Stimulated activated CD4-positive, alpha-beta T cell treated with anti-CD3 and anti-CD28 coated beads, TNF-alpha, amount 100 ng/mL, for 48 hours (primary cell): ENCODE measurements at places on chromosomes 13 and 19.

DNA sequence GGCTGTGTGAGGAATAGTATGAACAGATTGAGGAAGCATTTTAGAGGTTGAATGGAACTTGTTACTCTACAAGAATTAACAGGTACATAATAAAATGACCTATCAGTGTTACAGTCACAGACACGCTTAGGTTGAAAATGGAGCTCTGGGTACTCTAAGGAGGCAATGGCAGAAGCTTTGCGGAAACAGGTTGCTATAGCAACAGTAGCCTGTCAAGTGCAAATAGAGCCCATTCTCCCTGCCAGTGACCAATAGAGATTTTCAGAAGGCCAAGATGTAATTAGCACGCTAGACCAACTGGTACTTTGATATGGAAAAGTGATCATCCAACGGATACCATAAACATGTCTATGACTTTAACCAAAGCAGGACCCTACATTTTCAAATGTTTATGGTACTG lies 148.5 kb upstream of the FREM2 start:
- DNase-seq: no peak

GRCh38 chr13:113083402-113084061 lies 22.1 kb upstream of the F7 start:
- DNase-seq: no peak

DNA sequence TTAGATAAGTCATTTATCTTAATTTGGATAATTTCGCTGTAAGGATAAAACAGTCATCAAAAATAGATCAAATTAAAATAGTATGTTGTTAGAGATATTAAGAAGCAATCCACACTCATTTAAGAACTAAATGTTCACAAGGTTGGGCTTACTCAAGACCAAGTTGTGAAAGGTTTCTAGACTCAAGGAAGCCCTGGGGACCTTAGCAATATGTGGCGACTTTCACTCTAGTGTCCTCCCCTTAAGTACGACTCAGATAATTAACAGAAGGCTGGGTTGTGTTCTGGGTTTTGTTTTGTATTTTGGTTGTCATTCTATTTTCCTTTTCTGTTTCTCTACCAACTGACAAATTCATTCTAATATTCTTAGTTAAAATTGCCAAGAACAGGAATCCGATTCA lies 1008.0 kb downstream of the PCDH9 start:
- no peak for DNase-seq

DNA sequence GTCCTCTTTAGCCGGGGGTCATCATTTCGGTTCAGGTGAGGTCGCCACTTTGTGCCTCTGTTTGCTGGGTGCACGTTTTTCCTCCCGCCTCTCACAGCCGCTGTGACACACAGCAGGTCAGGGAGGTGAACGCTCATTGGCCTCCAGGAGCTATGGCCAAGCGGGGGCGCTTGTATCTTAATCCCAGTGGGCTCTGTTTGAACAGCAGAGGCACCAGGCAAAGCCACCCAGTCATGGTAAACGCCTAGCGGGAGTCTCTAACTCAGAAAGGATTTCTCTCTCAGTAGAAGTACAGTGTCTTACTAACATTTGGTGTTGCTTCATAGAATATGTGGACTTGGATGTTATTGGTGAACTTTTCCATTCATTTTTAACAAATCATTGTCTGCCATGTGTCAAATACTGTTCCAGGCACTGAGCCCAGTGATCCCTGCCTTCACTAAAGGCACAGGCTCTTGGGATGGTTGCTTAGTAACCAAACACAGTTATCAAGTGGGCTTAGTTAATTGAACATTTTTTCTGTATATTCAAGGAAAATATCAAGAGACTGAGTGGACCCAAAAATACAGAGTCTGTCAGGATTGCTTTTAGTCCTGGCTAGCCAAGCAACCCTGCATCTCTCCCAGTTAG lies 186.7 kb downstream of the STK24 start:
- DNase-seq: no peak

DNA sequence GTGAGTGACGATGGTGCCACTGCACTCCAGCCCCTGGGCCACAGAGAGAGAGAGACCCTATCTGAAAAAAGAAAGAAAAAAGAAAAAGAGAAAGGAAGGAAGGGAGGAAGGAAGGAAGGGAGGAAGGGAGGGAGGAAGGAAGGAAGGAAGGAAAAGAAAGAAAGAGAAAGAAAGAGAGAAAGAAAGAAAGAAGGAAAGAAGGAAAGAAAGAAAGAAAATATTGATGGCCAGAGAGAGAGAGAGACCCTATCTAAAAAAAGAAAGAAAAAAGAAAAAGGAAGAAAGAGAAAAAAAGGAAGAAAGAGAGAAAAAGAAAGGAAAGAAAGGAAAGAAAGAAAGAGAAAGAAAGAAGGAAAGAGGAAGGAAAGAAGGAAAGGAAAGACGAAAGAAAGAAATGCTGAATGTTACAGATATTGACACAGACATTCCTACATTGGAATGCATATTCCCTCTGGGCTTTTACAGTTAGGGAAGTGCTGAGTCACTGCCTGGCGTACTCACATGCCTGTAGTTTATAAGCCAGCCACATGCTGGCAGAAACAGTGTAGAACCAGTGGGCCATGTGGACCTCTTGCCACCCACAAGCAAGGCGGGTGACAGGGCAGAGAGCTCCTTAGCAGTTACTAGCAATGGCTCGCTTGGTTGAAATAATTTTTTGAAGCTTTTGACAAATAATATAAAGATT lies 34.6 kb upstream of the SLC46A3 start:
- DNase-seq: no peak

- no peak for DNase-seq
These were observed 32.1 kb upstream of the FARP1 start for GRCh38 chr13:98110749-98111148.

GRCh38 chr13:113483504-113484293 lies 6.8 kb downstream of the DCUN1D2 start:
- DNase-seq: no peak

DNA sequence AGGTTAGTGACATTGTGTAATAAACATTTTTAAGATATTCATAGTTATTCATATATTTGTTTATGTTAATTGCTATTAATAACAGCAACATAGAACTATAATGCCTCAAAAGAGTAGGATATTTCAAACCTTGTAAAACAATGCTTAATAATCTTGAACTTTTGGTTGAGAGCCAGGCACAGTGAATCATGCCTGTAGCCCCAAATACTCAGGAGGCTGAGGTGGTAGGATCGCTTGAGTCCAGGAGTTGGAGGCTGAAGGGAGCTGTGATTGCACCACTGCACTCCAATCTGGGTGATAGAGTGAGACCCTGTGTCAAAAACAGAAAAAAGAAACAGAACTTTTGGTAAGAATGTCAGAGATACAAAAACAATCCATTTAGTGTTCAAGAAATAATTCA lies 213.9 kb upstream of the SLITRK1 start:
- no peak for DNase-seq

- no peak for DNase-seq
These were observed 88.4 kb upstream of the ZNF492 start for GRCh38 chr19:22545751-22546150.

GRCh38 chr13:39895254-39895653 lies 239.8 kb downstream of the COG6 start:
- no peak for DNase-seq

DNA sequence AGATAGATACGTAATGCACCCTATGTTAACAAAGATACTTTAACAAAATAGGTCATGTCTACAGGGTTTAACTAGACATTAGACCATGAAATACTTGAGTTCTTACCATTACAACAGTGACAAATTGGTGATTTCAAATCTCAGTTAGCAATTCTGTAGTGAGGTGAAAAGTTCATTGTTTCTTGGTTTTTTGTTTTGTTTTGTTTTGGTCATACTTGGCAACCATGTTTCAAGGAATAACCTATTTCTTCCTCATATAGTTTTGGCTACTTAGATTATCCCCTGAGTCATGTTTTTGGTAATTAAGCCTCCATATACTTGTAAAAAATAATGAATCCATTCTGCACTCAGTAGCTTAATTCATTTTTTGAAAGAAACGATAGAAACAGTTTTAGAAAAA lies 1200.4 kb downstream of the DIAPH3 start:
- no peak for DNase-seq

GRCh38 chr13:60268203-60268555 lies 104.5 kb upstream of the DIAPH3 start:
- DNase-seq: no peak

GRCh38 chr13:46232281-46232680 lies 20.6 kb downstream of the LRRC63 start:
- DNase-seq: no peak

- no peak for DNase-seq
These were observed 45.0 kb downstream of the LACC1 start for GRCh38 chr13:43924549-43925245.

DNA sequence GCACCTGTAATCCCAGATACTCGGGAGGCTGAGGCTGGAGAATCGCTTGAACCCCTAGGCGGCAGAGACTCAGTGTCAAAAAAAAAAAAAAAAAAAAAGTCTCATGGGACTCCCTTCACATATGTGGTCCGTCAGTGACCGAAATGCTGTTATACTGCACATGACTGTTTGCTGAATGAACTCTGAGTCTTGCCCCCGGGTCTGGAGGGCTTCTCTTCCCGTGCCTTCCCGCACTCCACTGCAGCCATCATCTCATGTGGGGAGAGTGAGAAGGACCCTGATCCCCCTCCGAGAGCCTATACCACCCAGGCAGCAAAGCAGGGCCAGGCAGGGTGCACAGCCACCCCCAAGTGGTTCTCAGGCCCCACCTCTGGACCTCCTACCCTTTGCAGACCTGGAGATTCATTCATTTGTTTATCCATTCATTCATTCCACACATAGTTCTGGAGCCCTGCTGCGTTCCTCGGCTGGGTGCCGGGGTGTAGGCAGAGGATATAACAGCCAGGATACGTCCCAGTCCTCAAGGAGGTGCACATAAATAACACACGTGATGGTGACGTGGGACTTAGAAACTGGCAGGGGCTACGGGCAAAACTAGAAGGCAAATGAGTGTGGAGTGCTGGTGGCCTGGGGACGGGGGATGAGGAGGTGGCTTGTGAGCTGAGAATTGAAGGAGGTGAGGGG lies 14.2 kb downstream of the NDUFA11 start:
- no peak for DNase-seq

DNA sequence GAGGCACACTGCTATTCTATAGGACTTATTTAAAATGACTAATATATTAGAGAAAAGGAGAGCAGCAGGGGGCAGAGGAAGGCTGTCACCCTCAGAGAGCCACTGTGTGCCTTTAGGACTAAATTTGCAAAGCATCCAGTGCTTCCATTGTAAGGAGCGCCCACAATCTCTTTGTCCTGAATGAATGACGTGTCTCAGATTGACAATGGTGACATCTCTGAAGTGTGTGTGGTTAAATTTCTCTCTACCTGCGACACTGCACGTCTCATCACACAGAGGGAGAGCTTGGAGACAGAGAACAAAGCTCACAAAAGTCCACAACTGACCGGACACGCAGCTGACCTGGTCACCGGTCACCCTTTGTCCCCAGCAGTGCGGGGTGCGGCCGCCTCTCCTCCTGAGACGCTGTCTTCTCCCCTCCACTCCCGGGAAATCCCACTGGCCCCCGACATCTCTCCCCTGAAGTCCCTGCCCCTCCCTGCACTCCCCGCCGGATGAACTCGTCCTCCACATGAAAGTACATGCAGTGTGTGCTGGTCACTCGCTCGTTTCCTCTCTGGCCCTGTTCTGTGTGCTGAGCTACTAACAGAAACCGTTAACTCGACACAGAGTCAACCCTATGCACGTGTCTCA lies 107.2 kb downstream of the RAB20 start:
- DNase-seq: no peak

GRCh38 chr19:14061081-14061749 lies 661 bp downstream of the PALM3 start:
- no peak for DNase-seq

DNA sequence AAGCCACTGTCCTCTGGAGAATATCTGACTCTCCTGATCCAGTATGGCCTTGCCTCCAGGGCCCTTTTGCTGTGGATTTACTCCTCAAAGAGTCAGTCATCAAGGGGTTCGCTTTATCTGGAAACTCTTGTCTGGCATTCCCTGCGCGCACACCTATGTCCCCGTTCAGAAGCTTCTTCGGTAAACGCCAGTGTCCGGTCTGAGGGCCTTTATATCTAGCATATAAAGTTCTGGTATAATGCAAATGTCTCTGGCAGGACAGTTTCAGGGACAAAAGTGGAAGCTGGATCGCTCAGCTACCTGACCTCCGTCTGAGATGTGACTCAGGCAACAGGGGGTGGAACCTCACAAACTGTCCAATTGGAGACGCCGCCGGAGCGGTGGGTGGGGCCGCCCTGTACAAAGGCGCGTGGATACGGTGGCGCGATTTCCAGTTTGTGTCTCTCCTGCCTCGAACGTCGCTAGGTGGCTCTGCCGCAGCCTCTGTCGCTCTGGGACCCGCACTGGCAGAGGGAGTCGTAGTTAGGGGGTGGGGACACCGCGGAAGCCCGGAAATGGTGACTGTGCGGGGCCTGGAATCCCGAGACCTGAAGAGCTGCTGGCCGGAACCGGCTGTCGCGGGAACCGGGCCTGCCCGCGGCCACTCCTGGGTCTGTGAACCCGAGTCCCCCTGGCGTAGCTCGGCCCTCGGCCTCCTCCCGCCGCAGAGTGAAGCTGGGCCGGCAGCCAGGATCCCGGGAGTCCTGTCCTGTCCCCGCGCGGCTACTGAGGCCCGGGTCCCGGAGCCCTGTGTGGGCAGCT lies 10.6 kb upstream of the ZNF709 start:
- peak; percentile 95 for DNase-seq

GRCh38 chr13:90015565-90016507 lies 1331.7 kb upstream of the MIR17HG start:
- no peak for DNase-seq

DNA sequence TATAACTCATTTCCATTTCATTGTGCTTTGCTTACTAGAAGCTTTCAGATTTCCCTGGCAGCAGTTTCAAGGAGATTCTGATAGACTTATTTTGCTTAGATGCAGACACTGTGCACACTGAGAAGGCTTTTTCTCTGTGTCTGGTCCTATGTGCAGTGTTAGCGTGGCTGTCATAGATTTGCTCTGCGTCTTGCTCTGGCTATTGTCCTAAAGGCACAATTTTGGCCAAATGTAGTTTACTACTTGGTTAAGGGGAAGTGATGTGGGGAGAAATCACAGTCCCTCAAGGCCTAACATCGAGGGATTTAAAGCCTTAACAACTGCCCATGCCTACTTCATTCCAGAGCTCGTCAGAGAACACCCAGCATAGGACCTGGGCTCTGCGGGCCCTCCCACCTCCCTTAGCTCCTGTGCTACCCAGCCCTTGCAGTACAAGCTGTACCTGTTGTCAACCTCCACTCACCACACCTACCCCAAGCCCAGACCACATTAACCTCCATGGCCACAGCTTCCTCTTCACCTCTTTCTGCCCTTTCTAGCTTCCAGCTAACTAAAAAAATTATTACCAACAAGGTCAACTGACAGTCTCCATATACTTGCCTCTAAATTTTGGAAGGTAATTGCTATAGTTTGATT lies 38.9 kb upstream of the KATNAL1 start:
- peak; percentile 36 for DNase-seq

DNA sequence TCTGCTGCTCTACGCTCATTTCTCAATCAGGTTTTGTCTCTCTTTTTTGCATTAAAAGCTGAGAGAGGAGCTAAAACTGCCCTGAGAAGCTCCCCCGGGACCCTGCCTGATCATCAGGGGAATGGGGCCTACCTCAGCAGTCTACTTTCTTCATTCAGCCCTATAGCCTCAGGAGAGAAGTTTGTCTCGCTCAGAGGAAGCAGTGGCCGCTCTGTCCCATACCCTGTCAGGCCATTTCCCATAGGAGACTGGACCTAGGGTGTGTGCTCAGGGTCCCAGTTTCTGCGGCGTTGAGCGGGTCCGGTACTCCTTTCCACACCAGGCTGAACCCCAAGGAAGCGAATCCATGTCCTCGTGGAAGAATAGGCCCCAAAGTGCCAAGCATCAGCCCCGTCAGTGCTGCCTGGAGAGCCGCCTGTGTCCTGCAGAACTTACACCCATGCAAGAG lies 21.7 kb downstream of the UBE2L5 start:
- no peak for DNase-seq

- DNase-seq: no peak
These were observed 10.4 kb upstream of the SLC25A41 start for GRCh38 chr19:6443986-6444385.
